ENCODE measurements at places on chromosomes 7 and 10. TPM values are rescaled to one million over a fixed set of nuclear protein-coding genes. Genes with fewer than 3 reads are reported as not detected.

DNA sequence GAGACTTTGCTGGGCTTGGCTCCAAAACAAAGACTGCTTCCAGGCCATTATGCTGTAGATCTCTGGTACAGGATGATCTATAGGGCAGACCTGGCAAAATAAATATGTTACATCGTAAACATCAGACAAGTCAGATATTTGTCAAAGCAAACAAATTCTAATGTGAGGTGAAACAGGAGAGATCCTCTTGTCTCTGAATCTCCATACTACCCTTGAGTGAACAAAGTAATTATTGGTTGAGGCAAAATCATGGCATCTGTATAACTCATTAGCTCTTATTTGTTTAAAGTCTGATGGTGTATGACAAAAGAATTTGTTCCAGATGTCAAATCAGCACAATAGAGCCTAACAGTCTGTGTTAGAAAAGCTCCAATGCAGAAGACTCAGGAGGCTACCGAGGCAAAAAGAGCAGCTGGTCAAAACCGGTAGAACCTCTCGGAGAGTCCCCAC lies 1291.5 kb downstream of the TYW1 start:
- no peak for DNase-seq

- no peak for DNase-seq
Observed at GRCh38 chr10:58817201-58817846, 304.7 kb downstream of the BICC1 start.

DNA sequence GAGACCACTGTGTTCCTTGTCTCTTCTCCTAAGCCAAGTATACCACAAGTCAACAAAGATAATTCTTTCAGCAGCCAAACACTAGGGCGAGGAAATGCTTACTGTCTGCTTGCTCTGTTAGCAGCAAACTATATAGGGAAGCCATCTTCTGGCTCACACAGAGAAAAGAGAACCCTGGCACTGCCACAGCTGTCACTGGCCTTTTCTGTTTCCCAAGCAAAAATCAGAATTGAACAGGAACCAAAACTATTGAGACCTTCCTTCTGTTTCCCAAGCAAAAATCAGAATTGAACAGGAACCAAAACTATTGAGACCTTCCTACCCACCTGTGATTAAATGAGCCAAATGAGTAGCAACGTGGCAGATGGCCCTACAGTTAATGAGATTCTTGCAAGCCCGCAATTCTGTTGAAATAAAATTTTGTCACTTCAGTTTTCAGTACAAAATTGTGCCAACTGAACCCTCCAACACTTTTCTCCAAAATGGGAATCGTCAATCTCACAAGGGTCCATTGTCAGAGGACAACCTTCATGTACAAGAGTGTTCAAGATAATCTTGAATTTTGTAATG lies 54.5 kb downstream of the LRRTM3 start:
- DNase-seq = no peak

DNA sequence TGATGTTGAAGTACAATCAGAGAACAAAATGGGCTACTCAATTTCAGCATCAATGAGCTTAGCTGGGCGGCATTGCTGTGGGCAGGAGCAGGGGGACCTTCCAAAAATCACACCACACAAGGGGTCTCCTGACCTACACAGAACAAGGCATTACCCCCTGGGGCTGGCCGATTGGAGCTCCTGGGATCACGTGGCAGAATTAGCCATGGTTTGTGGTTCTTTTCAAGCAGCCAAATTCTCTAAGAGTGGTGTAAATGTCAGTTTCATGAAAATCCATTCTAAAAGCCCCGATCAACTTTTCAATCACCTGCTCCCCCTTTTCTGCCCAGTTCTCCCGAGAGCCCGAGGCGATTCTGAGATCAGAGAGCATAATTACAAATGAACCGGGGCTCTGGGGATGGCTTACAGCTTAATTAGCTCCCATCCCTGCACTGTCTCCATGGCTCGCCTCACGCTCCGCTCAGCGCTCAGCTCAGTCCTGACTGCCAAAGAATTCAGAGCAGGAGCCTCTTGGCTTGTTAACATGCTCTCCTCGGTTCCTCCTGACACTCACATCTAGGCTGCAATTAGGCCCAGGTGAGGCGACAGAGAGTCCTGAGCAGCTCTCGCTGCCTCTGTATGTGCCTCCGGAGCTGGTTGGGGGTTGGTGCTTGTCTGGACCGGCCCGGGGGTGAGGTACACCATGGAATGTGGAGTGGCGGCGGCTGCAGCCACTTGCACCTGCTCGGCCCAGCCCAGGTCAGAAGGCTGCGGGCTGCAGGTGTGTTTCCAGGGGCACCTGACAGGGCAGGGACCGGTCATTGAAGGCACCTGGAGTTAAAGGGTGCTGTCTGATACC lies 111.8 kb downstream of the WDR11 start:
- no peak for DNase-seq

- no peak for DNase-seq
Observed at GRCh38 chr10:91559169-91559568, 73.7 kb downstream of the PPP1R3C start.

- DNase-seq = no peak
Observed at GRCh38 chr10:34260904-34261303, 554.2 kb downstream of the PARD3 start.

DNA sequence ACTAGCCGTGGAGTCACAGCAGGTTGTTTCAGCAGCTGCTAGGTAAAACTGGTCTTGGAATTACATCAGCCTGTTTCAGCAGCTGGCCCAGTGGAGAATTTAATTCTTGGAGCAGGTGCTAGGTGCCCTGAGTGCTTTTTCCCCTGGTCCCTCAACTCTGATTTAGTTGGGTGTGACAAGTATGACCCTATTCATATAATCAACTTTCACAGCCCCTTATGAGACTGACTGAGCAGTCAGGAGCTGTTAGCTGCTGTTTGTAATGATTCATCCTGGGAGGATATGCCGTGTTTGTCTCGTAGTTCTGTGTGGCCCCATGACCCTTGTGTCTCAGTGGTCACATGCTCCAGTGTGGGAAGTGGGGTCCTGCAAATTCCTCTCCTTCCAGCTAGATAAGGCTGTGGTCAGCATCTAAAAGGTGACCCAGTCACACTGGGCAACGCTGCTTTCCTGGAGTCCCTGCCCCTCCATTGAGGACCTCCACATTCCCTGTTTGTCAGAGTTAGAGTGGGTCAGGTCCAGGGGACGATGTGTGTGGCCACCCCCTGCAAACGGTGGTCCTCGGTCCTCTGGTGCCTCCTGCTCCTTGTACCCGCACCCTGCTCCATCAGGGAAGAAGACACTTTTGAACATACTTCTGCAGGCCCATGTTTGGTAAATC lies 28.3 kb downstream of the TBATA start:
- DNase-seq = no peak

DNA sequence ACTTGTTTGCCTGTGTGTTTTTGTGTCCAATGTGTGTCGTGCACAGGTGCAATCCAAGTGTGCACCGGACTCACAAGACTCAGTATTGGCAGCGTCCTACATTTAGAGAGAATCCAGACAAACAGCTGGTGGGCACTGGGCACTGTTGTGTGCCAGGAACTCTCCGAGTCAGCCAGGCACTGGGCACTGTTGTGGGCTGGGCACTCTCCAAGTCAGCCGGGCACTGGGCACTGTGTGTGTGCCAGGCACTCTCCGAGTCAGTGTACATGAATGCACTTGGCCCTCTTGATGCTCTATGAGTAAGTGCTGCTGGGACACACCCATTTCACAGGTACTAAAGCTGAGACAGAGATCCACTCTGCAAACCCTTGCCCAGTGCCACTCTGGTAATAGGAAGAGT lies 303.5 kb downstream of the PTPRN2 start:
- no peak for DNase-seq

- no peak for DNase-seq
Observed at GRCh38 chr10:72540193-72540807, 85.6 kb downstream of the MICU1 start.

DNA sequence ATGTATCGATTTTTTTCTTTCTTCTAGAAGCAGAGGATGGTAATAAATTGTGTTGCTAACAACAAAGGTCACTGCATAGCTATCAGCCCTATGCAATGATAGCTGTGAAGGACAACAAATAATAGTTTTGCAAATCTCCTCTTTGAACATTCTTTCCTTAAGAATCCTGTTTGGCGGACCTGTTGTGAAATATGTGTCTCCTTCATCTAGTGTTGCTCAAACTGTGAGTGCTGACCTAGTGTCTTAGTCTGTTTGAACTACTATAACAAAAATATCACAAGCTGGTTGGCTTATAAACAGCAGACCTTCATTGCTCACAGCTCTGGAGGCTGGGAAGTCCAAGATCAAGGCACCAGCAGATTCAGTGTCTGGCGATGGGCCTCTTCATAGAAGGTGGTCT lies 53.7 kb downstream of the CAV1 start:
- DNase-seq = no peak

DNA sequence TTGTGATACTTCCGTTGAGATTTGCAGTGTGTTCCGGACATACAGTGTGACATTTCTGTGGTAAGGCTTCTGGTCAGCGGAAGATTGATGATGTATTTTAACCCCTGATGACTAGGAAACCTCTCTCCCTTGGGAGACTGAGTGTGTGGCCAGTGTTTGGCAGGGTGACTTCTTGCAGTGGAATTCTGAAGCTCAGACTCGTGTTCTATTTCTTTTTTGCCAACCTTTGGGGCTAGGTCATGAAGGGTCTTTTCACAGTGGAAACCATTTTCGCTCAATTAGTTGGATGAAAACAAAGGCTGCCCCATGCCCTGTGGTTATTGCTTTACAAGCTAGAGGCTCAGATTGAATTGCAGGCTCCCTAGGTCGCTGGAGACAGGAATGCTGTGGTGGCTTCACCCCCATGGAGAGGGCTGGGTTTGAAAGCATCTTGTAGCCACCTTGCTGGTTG lies 288.9 kb downstream of the BBS9 start:
- no peak for DNase-seq

DNA sequence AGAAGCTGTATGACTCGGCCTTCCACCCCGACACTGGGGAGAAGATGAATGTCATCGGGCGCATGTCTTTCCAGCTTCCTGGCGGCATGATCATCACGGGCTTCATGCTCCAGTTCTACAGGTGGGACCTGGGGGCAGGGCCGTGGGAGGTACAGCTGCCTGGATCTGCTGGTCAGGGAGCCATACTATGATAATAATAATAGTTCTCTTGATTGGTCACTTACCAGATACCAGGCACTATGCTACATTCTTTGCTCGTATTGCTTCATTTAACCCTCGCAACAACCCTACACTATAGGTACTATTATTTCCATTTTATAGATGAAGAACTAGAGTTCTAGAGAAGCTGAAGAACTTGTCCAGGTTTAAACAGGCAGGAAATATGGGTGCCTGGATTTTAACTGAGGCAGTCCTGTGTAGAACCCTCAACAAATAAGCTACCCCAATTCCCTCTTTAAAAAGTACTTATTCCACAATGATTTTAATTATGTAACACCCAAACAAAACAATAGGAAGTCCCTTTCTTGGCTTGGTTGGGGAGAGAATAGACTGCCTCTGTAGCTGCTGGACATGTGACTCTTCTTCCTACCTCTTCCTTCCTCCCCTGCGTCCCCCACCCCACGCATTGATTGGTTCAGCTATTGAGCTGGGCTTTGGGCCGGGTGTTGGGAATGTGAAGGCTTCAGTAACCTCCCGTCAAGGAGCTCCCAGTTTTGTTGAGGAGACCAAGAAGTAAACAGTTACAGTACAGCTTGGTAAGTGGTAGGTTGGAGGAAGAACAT lies 12.8 kb downstream of the SFXN2 start:
- no peak for DNase-seq

- DNase-seq = no peak
Observed at GRCh38 chr7:38292442-38292841, 19.0 kb upstream of the TARP start.

DNA sequence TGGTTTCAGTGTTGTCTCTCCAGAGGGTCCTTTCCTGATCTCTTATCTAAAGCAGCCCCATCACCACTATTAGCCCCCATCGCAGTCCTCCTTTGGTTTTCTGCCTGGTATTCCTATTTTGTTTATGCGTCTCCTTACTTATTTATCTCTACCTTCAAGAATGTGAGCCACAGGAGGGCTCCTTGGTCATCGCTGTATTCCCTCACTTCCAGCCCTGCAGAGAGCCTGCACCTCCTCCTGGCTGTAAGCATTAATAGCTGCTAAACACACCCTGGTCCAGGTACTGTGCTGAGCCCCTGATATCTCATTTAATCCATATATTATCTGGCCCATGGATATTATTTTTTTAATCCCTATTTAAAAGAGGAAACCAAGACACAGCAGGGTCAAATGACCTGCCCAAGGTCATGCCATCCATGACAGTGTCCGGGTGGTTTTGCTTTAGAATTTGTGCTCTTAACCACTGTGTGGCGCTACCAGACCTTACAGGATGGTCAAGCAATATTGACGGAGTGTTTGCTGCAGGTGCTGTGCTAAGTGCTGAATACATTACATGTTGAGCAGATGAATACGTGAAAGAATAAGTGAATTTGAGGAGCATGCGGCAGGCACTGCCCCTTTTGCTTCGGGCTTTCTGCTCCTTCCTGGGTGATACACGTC lies 227.2 kb downstream of the ADAM12 start:
- no peak for DNase-seq

GRCh38 chr10:120953897-120954296 lies 102.7 kb downstream of the WDR11 start:
- DNase-seq = no peak

- DNase-seq = no peak
Observed at GRCh38 chr7:66518151-66518691, 110.5 kb upstream of the KCTD7 start.

- no peak for DNase-seq
Observed at GRCh38 chr10:59234816-59235429, 58.5 kb downstream of the PHYHIPL start.

GRCh38 chr10:70478191-70479164 lies at the start of gene PALD1:
Gene PALD1, plus strand, starts transcription at chr10:70478767. Its CDS starts 47,185 bp downstream, at chr10:70525952.
- DNase-seq = no peak

DNA sequence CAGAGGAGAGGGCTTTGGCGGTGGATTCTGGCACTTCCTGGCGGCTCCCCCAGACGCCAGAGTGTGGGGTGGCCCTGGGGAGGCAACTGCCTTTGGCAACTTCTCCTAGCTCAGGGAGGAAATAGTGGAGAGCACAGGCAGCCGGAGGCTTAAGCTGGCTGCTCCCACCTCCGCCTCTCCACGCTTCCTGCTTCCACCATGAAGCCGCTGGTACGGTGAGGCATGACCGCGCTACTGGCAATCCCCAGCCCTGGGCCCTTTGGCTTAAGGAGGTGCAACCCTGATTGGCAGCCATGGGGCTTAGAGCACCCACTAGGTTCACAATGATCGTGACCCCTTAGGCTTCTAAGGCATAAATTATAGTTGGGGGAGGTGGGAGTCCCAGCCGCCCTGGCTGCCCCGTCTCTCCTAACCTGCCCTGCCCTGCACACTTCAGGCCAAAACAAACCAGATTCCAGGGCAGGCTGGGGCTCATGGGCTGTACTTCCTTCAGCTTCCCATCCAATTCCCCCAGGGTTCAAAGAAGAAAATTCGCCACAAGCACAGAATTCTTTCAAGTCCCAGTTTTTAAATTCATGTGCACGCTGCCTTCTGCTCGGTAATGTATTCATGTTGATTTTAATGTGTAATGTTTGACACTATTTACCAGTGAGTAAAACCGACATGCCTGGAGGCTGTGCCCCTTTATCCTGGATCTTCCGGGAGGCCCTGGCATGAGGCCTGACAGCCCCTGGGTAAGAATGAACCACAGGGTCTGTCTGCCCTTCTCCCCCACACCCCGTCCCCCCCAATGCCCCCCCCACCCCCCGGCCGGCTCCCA lies 90.7 kb upstream of the LRRC4 start:
- no peak for DNase-seq

WNT2 gene
- 0.45 TPM for polyA plus RNA-seq

SLC13A1 gene
- polyA plus RNA-seq = 23.1 TPM

HOXA10 gene
- polyA plus RNA-seq = 147 TPM

PBLD gene
- 118 TPM for polyA plus RNA-seq

GNG11 gene
- 48.2 TPM for polyA plus RNA-seq

ACTA2 gene
- polyA plus RNA-seq = 167 TPM

MACC1 gene
- 10.9 TPM for polyA plus RNA-seq

MMD2 gene
- 0.06 TPM for polyA plus RNA-seq

COA1 gene
- polyA plus RNA-seq = 66.9 TPM

VAX1 gene
- polyA plus RNA-seq = not detected

C10orf53 gene
- not detected for polyA plus RNA-seq

JCAD gene
- polyA plus RNA-seq = 23.2 TPM

All from left renal cortex interstitium (tissue), 4 donors.